Activated CD4-positive, CD25-positive, alpha-beta regulatory T cell (primary cell): ENCODE measurements at places on chromosomes 6 and 20.
A peak's percentile ranks its signal among the peaks of the same experiment; 100 is the strongest.

DNA sequence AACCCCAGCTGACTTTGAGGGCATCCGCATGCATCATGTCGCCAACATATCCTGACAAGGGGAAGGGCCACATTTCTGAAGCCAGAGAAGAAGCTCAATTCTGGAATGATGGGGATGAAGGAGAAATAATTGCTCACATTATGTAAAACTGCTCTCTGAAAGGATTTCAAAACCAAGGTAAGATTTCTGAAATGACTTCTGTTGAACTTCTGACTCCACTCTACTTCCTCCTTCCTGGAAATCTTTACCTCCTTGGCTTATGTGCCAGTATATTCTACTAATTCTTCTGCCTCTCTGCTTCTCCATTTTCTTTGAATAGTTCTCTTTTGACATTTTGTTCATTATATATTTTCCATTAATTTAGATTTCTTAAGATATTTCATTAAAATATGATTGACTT is 31.9 kb downstream of the HLA-DPB1 start:
- no peak for DNase-seq

DNA sequence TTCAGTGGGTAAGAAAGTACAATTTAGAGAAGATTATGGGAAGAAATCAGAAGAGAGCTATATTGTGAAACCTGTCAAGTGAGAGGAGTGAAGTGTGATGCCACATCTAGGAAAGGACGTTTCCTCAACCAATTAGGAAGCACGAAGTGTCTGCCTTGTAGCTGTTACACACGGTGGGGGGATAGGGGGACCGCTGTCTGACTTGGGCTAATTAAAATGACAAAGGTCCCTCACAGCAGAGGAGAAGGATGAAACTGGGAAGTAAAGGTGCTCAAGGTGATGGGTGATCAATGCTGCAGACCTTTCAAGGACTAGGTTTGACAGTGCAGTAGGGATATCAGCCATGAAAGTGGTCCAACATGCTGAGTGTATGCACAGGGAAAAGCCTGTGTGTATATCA is 181.1 kb upstream of the PRSS16 start:
- DNase-seq = no peak

GRCh38 chr6:90126181-90126580 is 170.5 kb downstream of the BACH2 start:
- DNase-seq = no peak

GRCh38 chr6:119350202-119350951 is 816 bp upstream of the MAN1A1 start:
- DNase-seq = peak; percentile 20

DNA sequence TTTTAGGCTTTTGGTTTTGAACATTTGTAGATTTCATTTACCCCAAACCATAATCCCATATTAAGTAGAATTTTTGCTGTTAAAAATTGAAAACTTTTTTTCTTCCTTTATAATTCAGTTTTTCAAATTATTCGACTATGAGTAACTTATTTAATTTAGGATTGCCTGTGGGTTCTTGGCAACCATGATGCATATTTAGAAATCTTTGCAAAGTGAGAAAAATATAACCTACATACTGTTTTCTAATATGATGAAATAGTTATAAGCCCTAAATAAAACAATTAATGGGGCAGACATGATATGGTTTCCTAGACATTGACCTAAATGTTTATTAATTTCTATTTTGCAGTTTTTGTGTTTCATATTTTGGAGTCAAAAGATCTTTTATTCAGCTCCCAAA is 23.6 kb downstream of the NEDD9 start:
- DNase-seq = no peak

DNA sequence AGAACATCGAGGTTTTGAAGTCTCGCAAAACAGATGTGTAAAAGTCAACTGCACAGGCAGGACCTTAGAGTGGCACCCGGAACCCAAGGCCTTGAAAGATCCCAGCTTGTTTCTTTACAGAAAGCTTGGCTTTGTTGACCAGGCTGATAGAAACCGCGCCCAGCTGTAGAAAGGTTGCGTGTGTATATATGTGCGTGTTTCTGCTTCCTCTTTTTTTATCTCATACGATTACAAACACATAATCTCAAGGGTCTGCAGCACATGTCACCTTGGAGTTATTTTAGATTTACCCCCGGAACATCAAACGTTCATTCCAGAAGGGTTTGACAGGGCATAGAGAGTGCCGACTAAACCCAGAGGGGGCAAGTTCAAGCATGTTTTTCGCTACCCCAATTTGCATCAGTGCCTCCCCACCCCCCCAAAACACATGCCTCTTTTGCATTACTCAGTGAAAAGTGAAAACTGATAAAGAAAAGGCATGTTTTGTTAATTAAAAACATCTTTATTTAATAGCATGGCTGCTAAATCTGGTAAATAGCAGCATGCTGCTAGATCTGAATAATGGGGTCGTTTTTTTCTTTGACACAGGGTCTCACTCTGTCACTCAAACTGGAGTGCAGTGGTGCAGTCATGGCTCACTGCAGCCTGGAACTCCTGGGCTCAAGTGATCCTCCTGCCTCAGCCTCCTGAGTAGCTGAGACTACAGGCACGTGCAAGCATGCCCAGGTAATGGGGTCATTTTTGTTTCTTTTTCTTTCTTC is 33.2 kb upstream of the NCOA3 start:
- no peak for DNase-seq

DNA sequence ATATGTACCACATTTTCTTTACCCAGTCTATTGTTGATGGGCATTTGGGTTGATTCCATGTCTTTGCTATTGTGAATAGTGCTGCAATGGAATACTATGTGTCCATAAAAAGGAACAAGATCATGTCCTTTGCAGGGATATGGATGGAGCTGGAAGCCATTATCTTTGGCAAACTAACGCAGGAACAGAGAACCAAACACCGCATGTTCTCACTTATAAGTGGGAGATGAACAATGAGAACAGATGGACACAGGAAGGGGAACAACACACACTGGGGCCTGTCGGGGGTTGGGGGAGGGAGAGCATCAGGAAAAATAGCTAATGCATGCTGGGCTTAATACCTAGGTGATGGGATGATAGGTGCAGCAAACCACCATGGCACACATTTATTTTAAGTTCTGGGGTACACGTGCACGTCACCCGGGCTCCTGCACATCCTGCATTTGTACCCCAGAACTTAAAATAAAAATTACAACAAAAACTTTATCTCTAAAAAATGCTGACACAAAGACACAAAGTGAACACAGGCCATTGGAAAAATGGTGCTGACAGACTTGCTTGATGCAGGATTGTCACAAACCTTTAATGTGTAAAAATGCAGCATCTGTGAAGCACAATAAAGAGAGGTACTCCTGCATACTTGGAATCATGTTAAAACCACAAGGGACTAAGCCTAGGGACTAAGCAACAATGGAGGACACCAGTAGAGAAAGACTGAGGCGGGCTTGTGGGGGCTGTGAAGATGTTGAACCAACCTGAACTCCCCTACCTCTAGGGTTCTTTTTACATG is 48.8 kb downstream of the BCAS1 start:
- no peak for DNase-seq

DNA sequence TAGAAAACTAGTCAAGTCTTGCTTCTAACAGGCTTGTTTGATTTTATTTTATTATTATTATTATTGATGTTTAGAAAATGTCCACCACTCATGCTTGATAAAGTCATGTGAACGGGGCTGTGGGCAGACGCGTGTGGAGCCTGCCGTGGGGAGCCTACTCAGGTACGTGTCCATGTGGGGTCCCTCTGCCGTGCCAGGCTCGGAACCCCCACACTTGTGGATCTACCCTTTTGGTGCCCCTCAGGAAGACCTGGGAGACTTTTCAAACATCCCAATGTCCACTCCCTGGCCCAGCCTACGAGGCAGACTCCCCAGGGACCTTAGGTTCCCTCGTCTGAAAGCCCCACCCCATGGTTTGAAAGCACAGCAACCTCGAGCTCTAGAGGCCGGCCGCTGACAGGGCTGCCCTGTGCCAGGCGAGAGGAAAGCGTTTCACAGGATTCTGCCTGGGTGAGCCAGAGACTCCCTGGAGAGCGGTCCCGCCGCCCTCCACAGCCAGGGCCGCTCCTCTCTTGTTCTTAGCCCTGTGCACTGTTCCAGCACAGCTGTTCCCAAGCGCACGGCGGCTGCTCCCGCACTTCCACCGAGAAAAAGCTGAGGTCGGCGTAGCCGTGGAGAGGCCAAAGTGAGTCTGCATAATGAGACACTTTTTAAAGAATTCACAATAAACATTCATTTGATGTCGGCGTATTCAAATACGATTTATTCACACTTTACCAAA is 249.7 kb downstream of the TTLL2 start:
- DNase-seq = no peak

GRCh38 chr6:147506704-147507114 is 1.8 kb upstream of the SAMD5 start:
- DNase-seq = no peak

DNA sequence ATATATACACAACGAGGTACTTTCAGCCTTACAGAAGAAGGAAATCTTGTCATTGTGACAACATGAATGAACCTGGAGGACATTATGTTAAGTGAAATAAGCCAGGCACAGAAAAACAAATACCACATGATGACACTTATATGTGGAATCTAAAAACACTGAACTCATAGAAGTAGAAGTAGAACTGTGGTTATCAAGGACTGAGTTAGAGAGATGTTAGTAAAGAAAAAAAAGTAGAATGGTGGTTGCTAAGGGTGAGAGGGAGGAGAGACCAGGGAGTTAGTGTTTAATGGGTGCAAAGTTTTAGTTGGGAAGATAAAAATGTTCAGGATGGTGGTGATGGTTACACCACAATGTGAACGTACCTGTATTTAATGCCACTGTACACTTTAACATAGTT is 4.8 kb upstream of the STX11 start:
- DNase-seq = no peak

DNA sequence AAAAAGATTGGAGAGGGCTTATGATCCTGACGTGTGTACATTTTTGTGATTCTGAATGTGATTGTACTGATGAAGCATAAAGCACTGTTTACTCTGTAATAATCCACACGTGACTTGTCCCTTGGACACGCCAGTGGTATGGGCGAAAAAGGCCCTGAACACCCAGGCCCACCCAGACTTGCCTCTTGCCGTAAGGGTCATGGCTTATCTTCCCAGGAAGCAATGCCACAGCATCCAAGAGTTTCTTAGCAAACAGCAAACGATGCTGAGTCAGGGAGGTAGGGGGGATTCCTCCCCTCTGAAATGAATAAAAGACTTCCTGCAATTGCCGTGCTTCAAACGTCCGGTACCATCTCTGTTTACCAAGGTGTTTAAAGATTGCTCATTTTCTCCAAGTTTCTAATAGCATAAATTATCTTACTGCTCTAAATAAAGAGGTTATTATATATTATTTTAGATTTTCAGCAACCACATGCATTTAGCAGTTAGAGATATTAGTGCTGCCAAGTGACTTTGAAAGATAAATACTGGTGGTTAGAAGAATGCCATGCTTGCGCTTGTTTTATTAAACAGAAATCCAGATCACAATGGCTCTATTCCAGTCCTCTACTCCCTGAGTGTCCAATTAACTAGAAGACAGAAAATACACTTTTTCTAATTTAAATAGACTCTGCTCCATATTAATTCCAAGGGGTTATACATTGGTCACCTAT is 212.8 kb upstream of the CST7 start:
- no peak for DNase-seq

DNA sequence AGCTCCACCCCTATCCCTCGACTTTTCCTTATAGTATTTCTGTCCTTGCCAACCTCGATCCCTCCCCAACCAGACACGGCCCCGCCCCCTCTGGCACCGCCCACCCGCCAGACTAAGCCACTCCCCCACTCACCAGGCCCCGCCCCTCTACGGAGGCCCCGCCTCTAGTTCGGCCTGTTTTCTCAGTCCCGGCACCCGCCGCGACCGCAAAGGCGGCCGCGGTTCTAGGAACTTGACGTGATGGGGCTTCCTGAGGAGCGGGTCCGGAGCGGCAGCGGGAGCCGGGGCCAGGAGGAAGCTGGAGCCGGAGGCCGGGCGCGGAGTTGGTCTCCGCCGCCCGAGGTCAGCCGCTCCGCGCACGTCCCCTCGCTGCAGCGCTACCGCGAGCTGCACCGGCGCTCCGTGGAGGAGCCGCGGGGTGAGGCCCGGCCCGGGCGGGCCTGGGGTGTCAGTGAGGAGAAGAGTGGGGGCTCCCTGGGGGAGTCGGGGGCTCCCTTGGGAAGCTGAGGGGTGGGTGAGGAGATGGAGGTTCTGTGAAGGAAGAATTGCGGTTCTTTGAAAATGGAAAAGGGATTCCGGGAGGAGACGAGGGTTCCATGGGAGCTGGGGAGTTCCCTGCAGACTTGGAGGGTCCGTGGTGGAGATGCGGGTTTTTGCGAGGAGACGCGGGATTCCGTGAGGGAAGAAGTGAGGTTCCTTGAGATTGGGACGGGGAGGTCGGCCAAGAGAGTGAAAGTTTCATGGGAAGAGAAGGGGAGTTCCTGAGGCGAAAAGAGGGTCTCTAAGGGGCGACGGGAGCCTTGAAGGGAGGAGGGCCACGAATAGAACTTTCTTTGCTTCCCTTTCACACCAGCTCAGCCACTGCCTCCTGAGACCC is at the start of gene ACSS2:
Gene ACSS2 (plus strand): TSS at position 207 of the 877 bp plus-strand sequence. CDS start 34 bp downstream, at position 241.
- peak; percentile 97 for DNase-seq

DNA sequence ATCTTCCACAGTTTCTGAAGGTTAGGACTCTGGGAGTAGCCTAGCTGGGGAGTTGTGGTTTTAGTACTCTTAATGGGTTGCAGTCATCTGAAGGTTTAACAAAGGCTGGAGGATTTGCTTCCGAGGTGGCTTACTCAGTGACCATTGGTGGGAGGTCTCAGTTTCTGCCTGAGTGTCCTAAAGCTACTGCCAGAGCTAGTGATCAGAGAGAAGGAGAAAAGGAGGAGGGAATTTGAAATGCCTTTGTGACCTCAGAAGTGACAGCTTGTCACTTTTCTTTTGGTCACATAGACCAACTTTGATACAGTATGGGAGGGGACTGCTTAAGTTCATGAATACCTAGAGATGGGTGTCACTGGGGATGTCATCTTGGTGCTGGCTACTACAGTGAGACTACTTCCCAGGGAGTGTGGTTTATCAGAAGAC is 41.3 kb downstream of the NCOA3 start:
- no peak for DNase-seq

DNA sequence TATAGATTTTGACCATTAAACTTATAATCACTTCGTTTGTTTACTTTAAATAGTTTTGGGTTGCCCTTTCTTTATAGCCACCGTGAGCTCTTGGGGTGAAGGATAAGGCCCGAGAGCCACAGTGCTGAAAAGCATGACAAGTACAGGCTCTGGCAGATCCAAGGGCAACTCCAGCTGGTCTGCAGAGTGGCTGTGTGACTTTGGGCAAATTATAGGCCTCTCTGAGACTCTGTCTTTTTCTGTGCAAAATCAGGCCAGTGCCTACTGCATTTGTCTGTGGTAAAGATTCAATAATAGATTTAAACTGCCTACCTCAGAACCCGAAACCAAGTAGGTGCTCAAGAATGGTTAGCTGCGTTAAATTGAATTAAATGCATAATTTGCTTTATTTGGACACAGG is 511.3 kb downstream of the QKI start:
- no peak for DNase-seq

GRCh38 chr6:128538763-128539162 is 18.4 kb upstream of the PTPRK start:
- DNase-seq = no peak

GRCh38 chr20:8646033-8646441 is 422.9 kb upstream of the PLCB4 start:
- no peak for DNase-seq

- DNase-seq = no peak
Observed at GRCh38 chr6:108803982-108804490, 44.2 kb upstream of the ARMC2 start.

GRCh38 chr20:11364736-11365135 is 553.0 kb upstream of the BTBD3 start:
- DNase-seq = no peak

- no peak for DNase-seq
Observed at GRCh38 chr6:2752477-2753109, 1.9 kb upstream of the MYLK4 start.
